ENCODE measurements at places on chromosomes 2 and 18.

DNA sequence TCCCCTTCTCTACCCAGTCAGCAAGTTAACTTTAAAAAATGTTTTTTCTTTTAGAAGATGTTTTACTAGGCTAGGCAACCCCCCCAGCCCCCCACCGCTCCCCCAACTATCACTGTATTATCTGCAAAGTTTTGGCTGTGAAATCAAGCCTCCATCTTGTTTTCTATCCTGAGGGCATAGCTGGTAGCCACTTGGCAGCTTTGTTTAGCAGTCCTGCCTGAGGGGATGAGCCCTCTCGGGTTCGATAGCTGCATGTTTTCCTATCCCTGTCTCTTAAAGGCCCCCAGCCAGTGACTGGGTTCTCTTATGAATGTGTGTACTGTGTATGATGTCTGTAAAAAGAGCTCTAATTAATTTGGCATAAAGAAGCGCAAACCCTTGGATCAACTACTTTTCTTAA is 43.4 kb downstream of the MRO start:
- DNase-seq: no peak

- no peak for DNase-seq
These were observed 60.5 kb upstream of the TFPI start for GRCh38 chr2:187614756-187615155.

- DNase-seq: no peak
These were observed 40.0 kb downstream of the COA5 start for GRCh38 chr2:98568161-98568956.

GRCh38 chr2:56681659-56682396 is 498.0 kb downstream of the CCDC85A start:
- no peak for DNase-seq

GRCh38 chr2:157056200-157056676 is 201.3 kb upstream of the GALNT5 start:
- no peak for DNase-seq

DNA sequence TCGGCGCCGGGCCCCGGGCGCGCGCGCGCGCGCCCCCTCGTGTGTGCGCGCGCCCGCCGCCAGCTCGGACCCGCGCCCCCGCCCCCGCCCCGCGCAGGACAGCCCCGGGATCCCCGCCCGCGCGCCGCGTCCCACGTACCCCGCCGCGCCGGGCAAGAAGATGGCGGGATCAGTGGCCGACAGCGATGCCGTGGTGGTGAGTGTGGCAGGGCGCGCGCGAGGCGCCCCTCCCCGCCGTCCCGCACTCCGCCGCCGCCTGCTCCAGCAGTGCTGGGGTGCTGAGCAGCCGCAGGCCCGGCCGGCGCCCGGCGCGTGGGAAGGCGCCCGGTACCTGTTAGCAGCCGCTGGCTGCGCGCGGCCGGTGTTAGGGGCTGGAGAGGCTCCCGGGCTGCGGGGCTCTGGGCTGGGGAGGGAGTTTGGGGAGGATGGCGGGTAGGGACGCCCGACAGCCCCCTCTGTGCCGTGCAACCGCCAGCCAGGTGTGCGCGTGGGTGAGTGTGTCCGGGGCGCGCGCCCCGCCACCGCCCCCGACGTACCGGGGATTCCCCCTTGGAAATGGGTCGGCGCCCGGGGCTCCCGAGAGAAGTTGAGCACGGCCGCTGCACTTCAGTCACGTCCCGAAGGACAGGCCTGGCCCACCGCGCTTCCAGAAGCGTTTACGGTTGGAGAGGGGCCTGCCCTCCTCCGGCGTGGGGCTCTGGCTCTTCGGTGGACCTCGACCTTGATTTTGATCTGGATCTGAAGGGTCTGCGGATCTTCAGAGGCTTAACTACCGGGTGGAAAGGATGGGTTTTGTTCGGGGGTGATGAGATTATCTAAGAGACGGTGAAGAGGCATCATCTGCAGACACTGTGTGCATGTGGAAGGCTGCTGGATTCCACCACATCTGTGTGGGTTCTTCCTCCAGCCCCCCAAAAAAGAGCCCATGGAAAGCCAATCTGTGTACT is 697 bp downstream of the LGALSL start:
- peak; percentile 25 for DNase-seq

GRCh38 chr2:144489315-144489916 is 30.5 kb downstream of the ZEB2 start:
- DNase-seq: no peak

DNA sequence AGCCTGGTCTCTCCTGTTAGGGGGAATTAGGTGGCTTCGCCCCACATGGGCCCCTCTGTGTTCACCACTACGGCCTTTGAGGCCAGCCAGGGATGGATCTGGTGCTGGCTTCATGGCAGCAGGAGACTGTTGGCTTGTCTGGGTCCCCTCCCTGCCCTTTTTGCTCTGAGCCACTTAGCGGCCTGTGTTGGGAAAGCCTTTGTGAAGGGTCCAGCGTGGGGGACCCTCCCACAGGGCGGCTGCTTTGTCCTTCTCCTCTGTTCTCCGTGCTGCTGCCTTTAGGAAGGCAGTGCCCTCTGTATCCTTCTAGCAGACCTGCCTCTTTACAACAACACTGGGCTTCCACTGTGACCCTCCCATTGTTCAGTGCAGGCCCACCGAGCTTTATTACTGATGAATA is 118.4 kb downstream of the TSN start:
- DNase-seq: no peak

DNA sequence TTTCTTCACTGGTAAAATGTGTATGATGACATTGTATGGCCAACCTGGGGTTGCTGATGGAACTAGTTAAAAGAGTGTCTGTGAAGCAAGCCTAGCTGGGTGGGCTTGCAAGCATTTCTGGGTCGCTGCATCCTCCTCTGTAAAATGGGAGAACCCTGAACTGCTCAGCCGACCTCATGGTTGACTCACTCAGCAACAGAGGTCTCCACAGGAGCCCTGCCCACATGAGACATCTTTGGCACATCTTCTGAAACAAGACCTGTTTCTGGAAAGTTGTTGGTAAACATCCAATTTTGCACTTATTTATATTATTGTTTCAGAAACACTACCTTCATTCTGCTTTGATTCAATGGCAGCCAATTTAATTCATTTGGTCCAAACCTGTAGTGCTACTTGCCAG is 52.6 kb downstream of the BCL11A start:
- DNase-seq: no peak

DNA sequence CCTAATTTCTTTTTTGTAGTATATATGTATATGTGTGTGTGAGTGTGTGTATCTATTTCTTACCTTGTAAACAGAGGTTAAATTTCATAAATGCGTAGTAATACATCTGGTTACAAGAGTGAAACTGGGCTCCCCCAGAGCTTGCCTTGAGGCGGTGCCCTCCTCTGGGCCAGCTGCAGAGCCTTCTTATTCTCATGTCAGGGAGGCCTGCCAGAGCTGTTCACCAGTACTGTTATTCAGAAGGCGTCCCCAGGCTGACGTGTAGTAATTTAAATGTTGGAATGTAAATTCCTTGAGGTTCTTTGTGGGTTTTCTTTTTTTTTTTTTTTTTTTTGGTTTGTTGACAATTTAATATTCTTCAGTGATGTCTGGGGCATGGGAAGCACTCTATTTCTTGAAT is 11.2 kb downstream of the COPS8 start:
- no peak for DNase-seq

- no peak for DNase-seq
These were observed 51.4 kb downstream of the SLC38A11 start for GRCh38 chr2:164903951-164904350.

GRCh38 chr2:40511661-40512213 is 59.8 kb upstream of the SLC8A1 start:
- DNase-seq: no peak

GRCh38 chr2:8515864-8516533 is 165.9 kb upstream of the ID2 start:
- DNase-seq: no peak

- no peak for DNase-seq
These were observed 46.8 kb downstream of the TNS1 start for GRCh38 chr2:217955881-217956493.

- DNase-seq: no peak
These were observed 76.7 kb downstream of the CRACDL start for GRCh38 chr2:98859323-98859722.

- DNase-seq: no peak
These were observed 112.6 kb upstream of the PXDN start for GRCh38 chr2:1856922-1857321.

DNA sequence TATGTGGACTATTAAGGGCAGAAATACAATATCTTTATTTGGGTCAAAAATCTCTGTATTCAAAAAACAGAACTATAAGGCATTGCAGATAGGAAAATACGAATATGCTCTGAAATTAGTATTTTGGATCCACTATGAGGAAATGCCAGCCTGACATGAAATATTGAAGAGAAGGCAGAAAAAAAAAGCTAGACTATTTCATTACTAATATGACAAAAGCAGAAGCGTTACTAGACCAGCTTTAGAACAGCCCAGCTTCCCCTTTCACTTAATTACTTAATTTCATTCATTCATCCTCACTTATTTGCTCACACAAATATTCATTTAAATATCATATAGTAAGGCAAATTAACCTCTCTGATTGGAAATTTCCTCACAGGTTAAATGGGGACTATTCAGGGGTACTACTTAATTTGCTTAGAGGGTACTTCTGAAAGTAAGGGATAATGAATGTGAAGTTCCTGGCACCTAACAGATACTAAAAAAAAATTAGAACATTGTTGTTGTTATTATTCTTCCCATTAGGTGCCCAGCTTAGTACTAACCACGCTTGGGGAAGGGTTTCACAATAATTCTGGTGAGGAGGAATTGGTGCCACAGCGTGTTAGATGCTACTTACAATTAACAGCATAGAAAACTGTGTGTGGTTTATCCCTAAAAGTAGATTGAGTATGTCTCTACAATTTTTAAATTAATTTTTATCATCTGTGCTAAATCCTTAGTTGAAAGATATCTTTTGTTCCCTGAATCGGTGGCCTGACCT is 71.1 kb upstream of the CTLA4 start:
- no peak for DNase-seq

- no peak for DNase-seq
These were observed 181.1 kb upstream of the PGAP1 start for GRCh38 chr2:197107291-197108269.

GRCh38 chr2:955829-956731 is 5.4 kb downstream of the SNTG2 start:
- no peak for DNase-seq

GRCh38 chr2:46781468-46782189 is 134.0 kb downstream of the MCFD2 start:
- no peak for DNase-seq

DNA sequence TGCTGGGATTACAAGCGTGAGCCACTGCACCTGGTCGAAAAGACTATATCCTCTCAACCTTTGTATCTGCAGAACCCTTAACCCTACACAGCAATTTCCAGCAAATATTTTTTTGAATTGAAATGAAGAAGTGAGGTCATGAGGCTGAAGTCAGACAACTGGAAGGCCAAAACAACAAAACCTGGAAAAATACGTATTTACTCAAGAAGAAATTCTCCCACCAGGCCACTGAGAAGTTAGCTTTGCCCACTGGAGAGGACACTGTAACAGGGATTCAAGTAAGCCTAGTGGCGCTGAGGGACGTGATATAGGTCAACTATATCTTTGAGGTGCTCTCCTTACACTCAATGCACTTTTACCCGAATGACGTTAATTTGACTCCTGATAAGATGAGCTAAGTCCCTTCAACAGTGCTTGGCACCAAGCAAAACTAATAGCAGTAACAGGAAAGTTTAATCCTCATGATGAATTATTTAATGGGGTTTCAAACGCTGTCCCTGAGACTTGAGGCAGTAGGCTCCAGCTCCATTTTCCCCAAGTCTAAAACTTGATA is 1.9 kb downstream of the HDLBP start:
- DNase-seq: no peak

DNA sequence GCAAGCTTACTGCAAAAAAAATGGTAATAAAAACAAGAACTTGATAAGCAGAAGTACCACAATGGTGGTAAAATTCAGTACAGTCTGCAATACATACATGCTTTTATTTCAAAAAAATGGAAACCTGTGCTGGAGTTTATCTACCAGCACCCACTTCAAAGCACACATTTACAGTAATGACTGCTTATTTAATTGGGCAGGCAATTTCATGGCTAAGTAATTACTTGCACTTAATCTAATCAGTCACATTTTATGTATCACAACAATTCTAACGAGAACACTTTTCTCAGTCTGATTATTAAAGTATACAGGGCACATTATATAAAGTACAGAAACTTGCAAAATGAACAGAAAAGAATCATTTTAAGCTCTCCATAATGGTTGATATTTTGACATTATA is 5.2 kb downstream of the APCDD1 start:
- DNase-seq: no peak

DNA sequence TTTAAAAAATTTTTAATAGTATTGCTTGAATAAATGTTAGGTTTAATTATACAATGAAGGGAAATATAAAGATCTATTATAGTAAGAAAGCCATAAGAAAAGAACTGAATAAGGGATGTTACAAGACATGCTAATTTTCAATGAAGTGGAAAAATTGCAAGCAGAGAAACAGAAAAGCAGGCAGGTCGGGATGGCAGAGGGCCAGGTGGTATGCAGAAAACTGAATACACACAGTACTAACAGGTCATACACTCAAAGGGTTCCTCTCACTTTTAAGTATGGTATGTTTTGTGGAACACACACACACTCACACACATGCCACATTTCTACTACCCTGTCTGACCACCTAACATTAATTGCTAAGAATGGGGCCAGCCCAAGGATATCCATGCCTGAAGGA is 76.7 kb upstream of the DTNA start:
- DNase-seq: no peak

DNA sequence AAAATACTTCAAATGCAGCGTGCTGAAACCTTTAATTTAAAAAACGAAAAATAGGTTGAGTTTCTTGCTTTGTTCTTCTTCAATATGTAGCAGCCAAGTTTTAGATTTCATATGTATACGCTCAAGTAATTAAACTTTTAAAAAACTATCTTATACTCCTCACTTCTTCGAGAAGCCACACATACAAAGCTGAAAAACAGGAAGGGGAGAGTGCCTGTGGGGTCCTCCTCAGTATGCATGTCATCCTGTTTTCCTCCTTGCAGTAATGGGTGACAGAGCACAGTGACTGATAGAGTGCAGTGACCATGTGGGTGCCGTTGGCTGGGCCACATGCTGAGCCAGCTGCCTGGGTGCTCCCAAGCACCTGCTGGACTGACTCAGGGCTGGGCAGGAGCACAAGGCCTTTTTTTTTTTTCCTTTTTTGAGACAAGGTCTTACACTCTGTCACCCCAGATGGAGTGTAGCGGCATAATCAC is 33.3 kb downstream of the UXS1 start:
- DNase-seq: peak; percentile 42

DNA sequence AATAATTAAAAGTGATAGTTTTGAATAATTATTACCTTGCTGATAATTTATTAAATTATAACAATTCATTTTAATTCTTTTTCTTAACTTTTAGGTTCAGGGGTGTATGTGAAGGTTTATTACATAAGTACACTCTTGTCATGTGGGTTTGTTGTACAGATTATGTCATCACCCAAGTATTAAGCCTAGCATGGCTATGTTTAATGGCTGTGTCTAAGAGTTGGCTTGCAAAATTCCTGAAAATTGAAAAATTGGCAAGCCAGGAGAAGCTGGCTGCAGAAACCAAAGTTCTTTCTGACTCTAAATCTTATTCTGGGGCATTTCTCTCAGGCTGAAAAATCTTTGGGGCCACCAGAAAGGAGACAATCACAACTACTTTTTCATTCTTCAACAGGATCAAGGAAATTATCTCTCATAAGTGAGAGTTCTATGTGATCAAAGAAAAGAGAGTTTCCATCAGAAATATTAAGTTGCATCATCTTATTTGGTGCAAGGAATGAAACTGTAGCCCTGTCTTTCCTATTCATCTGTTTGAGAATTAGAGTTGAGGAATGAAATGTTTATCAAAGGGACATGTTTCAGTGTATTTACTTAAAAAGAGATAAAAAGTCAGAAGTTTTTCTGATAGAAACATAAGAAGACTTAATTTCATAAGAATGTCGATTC is 412.1 kb upstream of the CDH2 start:
- no peak for DNase-seq

- DNase-seq: peak; percentile 67
These were observed 7.6 kb upstream of the PRKCE start for GRCh38 chr2:45643543-45644542.
